Activated CD4-positive, alpha-beta T cell treated with anti-CD3 and anti-CD28 coated beads, Interleukin-2, Interleukin-4, amounts not matched to agents 100 ng/mL and 50 ng/mL, durations not matched to agents 16 hours and 8 hours (primary cell): ENCODE measurements at places on chromosomes 13 and 19.

DNA sequence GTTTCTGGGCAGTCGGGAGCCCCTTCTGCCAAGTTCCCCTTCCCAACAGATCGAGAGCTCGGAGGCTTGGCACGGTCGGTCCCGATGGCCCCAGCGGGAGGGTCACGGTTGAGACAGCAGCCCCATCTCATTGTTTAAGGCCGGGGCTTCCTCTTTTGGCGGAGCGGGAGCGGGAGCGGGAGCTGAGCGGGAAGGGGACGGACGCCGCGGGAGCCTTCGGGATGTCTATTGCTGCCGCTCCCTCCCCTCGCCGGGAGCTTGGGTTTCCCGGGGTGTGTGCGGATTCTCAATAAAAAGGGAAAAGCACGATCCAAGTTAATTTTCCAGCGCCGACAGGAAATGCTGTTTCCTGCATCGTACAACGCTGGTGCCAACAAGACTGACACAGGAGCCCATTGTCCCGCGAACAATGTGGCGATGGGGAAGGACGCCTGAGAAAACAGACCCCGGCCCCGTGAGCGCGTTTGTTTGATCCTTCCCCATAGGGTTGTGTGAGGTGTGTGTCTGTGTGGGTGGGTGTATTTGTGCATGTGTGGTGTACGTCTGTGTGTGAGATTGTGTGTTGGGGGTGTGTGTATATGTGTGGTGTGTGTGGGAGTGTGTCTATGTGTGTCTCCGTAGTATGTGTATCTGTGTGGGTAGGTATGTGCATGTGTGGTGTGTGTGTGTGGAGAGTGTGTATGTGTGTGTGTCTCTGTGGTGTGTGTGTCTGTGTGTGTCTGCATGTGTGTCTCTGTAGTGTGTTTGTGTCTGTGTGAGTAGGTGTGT lies 36.3 kb upstream of the FLT1 start:
- no peak for DNase-seq

- DNase-seq: no peak
These were observed 54.1 kb downstream of the GPC6 start for GRCh38 chr13:93280688-93281087.

DNA sequence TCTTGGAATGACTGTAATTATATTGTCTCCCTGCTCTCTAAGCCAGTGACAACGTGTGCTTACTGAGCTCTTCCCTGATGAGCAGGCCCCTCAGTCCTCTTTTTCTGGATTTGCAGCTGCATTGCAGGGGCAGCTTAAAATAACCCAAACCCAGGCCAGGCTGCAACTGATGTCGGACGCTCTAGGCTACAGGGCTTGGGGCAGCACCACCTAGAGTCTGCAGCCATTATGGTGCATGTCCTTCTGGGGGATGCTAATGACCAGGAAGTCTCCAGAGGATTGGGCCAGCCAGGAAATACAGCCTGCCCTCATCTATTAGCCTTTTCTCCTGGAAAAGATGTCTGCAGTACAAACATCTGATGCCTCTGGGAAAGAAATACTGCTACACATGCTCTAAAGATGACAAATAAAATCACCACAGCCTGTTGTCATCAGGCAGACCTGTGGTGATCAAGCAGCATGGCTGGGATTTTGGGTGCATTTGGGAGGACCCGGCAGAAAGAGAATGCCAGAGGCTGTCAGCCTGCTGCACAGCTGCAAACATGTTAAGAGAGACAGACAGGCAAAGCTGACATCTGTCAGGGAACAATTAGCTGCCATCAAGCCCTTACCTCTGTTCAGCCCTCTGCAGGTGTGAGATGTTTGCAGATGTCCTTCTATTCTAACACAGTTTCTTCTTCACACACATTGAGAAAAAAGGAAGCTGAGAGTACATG lies 51.8 kb downstream of the CCDC70 start:
- DNase-seq: no peak

DNA sequence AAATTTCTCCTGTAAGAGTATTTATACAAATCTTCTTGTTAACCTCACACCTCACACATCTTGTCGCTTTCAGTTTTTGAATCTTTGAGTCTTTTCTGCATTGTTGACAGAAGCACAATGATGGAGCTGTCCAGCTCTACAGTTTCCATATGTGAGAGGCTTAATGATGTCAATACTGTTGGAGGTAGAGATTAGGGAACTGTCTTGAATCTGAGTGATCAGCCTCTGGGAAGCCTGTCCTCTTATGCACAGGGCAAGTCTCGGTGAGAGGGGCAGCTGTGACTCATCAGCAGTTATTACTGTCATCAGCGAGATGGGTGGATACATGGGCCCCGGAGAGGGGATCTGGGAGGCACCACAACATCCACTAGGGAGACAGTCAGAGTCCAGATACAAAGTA lies 4.6 kb upstream of the ITGBL1 start:
- DNase-seq: no peak

DNA sequence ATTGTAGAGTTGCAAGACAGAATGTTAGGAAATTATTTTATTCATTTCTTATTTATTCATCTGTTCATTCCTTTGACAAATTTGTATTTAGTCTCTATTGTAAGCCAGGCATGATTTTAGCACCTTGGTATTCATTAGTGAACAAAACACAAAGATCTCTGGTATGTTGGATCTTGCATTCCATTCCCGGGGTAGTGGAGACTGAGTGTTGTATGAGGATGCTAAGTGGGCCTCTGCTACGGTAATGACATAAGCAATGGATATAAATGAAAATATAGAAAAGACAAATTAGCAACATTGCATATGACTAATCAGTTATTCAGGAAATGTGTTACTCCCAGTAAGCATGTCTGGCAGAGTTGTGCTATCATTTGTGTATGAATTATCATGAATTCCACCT lies 449.3 kb downstream of the PCDH17 start:
- DNase-seq: no peak

- DNase-seq: no peak
These were observed 1550.9 kb downstream of the PCDH9 start for GRCh38 chr13:65679240-65679639.

DNA sequence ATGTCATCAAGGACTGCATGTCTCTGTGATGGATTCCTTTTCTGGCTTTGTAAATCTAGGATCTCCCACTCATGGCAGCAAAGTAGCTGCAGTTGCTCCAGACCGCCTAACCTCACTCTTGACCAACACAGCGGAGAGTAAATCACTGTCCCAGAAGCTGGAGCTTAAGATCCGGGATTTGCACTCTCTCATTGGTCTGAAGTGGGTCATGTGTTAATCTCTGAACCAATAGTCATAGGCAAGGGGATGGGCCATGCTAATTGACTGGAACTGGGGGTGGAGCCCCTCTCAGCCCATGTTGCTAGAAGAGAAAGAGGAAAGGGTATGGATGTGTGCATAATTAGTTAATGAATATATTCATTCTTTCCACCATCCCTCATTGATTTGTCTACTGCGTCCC lies 34.0 kb downstream of the VAV1 start:
- no peak for DNase-seq

DNA sequence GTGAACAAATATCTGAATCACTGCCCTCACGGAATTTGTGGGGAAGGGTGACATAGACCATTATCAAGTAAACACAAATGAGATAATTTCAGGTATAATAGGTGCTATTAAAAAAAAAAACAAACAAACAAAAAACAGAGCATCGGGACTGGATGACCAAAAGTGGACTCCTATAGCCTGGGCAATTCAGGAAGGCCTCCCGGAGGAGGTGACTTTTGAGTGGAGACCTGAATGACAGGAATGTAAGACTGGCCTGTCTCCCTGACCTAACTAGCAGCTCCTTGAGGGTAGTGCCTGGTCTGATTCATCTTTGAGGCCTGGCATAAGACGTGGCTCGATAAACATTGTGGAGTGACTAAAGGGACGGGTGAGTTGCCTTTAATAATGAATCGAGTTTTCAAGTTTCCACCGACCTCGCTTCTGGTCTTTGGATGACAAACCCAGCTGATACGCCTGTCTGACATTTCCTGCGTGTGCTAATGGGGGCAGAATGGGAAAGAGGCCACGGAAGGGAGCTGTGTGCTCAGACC lies 6.8 kb downstream of the KLK10 start:
- no peak for DNase-seq

DNA sequence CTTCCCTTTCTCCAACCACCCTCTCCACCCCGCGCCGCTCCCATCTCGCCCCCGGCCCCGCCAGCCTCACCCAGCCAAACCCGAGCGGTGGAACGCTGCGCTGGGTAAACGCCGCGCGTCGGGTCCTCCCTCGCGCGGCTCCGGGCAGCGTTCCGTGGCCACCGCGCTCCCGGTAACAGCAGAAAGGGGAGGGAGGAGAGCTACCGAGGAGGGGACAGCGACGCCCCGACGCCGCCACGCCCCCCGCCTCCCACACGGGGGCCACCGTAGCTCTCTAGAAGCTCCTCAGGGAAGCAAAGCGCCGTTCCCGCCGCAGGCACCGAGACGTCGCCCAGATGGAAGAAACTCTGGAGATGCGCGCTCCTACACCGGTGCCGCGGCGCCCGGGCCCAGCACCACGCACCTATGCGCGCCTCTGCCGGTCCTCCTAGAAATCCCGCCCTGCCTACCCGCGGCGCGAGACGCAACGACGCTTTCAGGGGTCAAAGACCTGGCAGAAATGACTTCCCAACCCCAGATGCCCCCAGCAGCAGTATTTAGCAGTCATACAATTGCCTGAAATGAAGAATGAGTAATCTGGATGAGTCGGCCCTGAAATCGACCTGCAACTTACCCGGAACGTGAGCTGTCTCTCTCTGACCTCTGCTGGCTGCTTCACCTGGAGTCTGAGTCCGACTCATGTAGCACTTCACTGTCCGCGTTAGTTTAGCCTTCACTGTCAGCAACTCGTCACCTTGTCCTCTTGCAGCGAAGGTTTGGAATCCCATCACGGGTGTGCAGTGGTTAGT lies at the start of gene RUBCNL:
RUBCNL (minus strand) TSS at position 189 of the 788 bp plus-strand sequence. CDS start 14,777 bp downstream, outside the sequence.
- DNase-seq: peak; percentile 20

GRCh38 chr19:17790059-17790780 lies 4.7 kb upstream of the B3GNT3 start:
- DNase-seq: no peak

DNA sequence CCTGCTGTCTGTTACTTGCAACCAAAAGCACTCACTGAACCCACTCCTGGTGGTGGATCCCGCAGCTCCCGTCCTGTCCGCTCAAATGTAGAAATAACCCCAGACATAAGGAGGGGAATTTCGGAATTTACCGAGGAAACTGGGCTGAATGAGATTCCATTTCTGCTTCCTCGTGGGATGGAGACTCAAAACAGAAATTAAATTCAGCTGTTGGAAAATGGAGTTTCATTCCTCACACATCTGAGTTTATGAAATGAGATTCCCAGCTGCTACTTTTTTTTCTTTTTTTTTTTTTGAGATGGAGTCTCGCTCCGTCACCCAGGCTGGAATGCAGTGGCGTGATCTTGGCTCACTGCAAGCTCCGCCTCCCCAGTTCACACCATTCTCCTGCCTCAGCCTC lies 44.3 kb downstream of the COLGALT1 start:
- DNase-seq: no peak

GRCh38 chr13:111875915-111876314 lies 191.0 kb upstream of the SOX1 start:
- no peak for DNase-seq

- DNase-seq: no peak
These were observed 32.7 kb downstream of the ALG5 start for GRCh38 chr13:36966404-36966803.

DNA sequence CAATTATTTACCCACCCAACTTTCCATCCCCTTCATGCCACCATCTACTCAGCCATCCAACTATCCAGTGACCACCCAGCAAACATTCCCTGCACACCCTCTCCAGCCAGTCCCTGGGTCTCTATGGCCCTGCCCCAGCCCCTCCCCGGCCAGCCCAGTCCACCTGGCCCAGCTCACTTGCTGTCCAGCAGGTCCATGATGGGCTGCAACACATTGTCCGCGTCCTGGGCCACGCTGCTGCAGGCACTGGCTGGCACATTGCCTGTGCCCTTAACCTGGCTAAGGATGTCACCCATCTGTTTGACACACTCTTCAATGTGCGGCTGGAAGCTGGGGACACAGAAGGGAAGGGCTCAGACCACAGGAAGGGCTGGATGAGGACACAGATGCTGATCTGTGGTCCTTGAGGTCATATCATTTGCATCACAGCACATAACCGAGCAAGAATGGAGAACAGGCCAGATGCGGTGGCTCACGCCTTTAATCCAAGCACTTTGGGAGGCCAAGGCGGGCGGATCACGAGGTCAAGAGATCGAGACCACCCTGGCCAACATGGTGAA lies 61.6 kb downstream of the UNC13A start:
- DNase-seq: no peak

- DNase-seq: no peak
These were observed 1014.9 kb upstream of the ATXN8OS start for GRCh38 chr13:69092615-69093322.

DNA sequence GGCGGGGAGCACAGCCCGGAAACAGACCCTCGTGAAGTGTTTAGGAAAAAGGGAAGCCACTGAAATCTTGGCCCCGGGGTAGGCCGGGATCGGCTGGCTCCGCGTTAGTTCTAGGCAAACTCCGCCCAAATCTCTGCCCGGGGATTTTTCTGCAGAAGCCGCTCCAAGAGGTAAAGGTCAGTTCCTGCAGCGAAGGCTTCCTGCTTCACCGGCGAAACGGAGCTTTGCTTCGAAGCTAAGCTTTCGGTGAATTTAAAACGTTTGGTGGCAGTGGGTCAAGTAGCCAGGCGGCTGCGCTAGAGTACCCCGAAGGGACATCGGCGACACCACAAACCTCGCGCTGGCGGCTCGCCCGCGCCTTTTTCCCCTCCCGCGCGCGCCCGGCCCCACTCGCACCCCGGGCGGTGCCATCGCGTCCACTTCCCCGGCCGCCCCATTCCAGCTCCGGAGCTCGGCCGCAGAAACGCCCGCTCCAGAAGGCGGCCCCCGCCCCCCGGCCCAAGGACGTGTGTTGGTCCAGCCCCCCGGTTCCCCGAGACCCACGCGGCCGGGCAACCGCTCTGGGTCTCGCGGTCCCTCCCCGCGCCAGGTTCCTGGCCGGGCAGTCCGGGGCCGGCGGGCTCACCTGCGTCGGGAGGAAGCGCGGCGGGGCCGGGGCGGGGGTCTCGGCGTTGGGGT lies 441 bp downstream of the GJB2 start:
- DNase-seq: peak; percentile 15

DNA sequence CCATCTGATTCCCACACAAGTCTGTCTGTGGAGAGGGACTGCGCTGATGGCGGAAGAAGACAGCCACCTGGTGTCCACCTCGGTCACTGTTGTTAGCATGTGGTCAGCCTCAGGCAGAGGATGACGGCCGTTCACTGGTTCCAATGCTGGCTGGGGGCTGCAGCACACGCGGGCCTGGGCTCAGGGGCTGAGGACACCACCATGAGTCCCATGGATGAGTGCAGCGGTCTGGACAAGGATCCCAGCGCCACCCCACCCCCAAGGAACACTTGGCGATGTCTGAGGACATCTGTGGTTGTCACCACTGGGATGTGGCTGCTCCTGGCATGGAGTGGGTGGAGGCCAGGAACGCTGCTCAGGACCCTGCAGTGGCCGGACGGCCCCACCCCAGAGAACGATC lies 10.9 kb downstream of the DPP9 start:
- no peak for DNase-seq

DNA sequence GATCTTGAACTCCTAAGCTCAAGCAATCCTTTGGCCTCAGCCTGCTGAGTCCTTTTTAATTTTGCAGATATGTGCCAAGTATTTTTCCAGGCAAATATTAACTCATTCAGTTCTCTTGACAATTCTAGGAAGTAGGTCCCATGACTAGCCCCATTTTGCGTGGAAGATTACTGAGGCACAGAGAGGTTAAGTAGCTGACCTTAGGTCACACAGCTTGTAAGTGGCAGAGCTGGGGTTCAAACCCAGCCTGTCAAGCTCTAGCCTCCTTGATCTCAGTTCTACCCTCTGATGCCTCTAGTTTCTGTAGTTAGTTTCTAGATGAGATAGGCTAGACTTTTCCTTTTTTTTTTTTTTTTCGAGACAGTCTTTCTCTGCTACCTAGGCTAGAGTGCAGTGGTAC lies 18.1 kb downstream of the CYP4F22 start:
- no peak for DNase-seq
